Skeletal muscle tissue (tissue), 5 donors: ENCODE measurements at places on chromosomes 4 and X. TPM values are rescaled to one million over a fixed set of nuclear protein-coding genes. Genes with fewer than 3 reads are reported as not detected.

GPM6B gene
- total RNA-seq = 18.8 TPM

DCAF12L2 gene
- total RNA-seq = 12.0 TPM

MAP7D2 gene
- not detected for total RNA-seq

SH3BGRL gene
- 37.6 TPM for total RNA-seq

GPRASP2 gene
- total RNA-seq = 28.2 TPM

HOPX gene
- 15.7 TPM for total RNA-seq

CFAP299 gene
- 0.52 TPM for total RNA-seq

ADH4 gene
- total RNA-seq = under 0.01 TPM

TLR3 gene
- 1.0 TPM for total RNA-seq

BTC gene
- 3.1 TPM for total RNA-seq

CDX4 gene
- not detected for total RNA-seq

ADH5 gene
- total RNA-seq = 71.0 TPM

DKK2 gene
- total RNA-seq = 28.2 TPM

CDKL2 gene
- not detected for total RNA-seq

PRSS12 gene
- 10.4 TPM for total RNA-seq

ARHGEF6 gene
- total RNA-seq = 25.6 TPM

NPNT gene
- 74.1 TPM for total RNA-seq
